ENCODE measurements at places on chromosomes 5 and 9. TPM values are rescaled to one million over a fixed set of nuclear protein-coding genes. Genes with fewer than 3 reads are reported as not detected.

The F2RL2 gene
- 1.3 TPM for total RNA-seq

The SLC6A3 gene
- total RNA-seq: not detected

The TEX48 gene
- total RNA-seq: not detected

The CAVIN4 gene
- 62.3 TPM for total RNA-seq

The GPR150 gene
- 0.13 TPM for total RNA-seq

The ALDOB gene
- total RNA-seq: 1.8 TPM

The ACTBL2 gene
- not detected for total RNA-seq

The SLC6A19 gene
- not detected for total RNA-seq

The HTR4 gene
- total RNA-seq: not detected

The LCN2 gene
- not detected for total RNA-seq

The OR1Q1 gene
- total RNA-seq: not detected

The CCNI2 gene
- total RNA-seq: not detected

The CAMK2A gene
- total RNA-seq: 4.8 TPM

GRCh38 chr5:123193176-123193575 is 104.1 kb downstream of the PRDM6 start:
- H3K27me3 ChIP-seq: no peaks in the 10 kb centered on the region
- no peak overlapping the region for H3K27ac ChIP-seq
- H3K36me3 ChIP-seq: no peaks in the 10 kb centered on the region
- H3K4me1 ChIP-seq: no peaks in the 10 kb centered on the region
- H3K4me3 ChIP-seq: no peak overlapping the region
- DNase-seq: no peak

- no peak overlapping the region for H3K27ac ChIP-seq
- peaks cover 8% of the 10 kb centered on the region for H3K36me3 ChIP-seq
- no peaks in the 10 kb centered on the region for H3K27me3 ChIP-seq
- peaks cover 89% of the 10 kb centered on the region for H3K4me1 ChIP-seq
- H3K4me3 ChIP-seq: no peak overlapping the region
- no peak for DNase-seq
Observed at GRCh38 chr5:132429463-132430440, 60.2 kb downstream of the SLC22A5 start.

DNA sequence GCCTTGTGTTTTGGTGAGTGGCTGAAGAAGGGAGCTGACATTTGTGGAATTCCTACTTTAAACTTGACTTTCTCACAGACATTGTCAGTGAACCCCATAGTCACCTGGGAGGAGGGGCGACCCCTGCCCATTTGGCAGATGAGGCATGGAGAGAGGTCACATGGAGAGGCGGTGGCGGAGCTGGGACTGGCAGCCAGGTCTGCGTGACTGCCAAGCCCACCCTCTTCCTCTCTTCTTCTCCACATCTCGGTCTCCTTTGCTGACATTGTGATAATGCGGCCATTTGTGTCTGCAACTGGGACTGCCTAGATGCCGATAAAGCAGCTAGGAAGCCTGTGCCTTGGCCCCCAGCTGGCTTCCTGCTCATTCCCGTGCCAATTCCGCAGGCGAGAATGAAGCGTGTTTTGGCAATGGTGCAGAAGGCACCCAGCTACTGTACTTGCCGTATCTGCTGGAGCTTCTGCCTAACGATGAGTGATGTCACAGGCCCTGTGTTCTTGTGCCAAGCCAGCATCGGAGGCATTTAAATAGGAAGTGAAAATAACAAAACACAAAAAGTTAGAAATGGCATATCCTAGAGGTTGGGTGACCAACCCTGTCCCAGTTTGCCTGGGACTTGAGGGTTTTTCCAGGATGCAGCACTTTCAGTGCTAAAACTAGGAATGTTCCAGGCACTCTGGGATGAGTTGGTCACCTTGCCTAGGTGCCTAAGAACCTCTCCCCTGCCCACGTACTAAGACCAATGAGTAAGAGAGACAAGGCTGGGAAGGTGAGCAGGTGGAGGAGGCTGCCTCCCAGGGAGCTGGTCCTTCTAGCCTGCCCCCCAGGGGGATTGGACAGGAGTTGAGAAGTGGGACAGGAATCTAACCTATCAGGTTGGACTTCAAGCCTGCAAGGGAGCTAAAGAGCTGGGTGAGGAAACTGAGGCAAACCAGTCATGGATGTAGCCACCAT is 23.6 kb downstream of the OLFML2A start:
- peak overlapping the region; percentile 60 for H3K27ac ChIP-seq
- no peak overlapping the region for H3K4me3 ChIP-seq
- peaks cover 5% of the 10 kb centered on the region for H3K36me3 ChIP-seq
- no peaks in the 10 kb centered on the region for H3K4me1 ChIP-seq

DNA sequence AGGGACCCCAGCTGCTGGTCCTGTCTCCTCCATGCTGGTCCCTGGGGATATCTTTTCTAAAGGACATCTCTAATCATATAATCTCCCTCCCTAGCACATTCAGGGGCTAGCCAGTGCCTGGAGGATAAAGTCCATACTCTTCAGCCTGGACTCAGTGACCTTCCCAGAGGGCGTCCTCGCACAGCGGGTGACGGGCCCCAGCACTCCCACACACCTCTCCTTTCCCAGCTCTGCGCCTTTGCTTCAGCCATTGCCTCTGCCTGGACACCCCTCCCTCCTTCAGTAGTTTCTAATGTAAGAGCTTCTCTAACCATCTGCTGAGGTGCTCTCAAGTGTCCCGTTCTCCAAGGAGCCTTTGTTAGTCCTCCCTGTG is 15.2 kb upstream of the TNIP1 start:
- no peak overlapping the region for H3K4me3 ChIP-seq
- no peaks in the 10 kb centered on the region for H3K27me3 ChIP-seq
- H3K27ac ChIP-seq: peak overlapping the region; percentile 30
- H3K4me1 ChIP-seq: peaks cover 44% of the 10 kb centered on the region
- H3K36me3 ChIP-seq: no peaks in the 10 kb centered on the region

DNA sequence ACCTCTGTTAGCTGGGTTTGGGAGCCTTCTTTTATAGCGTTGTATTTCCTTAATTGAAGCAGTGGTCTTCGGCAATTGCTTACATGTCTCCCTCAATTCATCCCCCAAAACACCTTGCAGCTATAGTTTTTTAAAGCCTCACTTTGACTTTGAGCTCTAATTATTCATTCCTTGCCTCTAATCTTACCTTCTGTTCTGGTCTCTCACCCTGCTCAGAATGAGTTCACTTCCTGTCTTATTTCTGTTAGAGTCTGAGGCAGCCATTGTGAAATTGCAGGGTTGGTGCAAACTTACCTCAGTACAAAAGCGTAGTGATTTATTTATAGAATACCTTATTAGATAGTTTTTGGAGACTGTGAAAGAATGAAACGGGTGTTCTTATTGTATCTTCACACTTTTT is 35.0 kb downstream of the AOPEP start:
- H3K36me3 ChIP-seq: no peaks in the 10 kb centered on the region
- no peaks in the 10 kb centered on the region for H3K4me1 ChIP-seq
- H3K4me3 ChIP-seq: no peak overlapping the region
- H3K27me3 ChIP-seq: no peaks in the 10 kb centered on the region
- DNase-seq: no peak

DNA sequence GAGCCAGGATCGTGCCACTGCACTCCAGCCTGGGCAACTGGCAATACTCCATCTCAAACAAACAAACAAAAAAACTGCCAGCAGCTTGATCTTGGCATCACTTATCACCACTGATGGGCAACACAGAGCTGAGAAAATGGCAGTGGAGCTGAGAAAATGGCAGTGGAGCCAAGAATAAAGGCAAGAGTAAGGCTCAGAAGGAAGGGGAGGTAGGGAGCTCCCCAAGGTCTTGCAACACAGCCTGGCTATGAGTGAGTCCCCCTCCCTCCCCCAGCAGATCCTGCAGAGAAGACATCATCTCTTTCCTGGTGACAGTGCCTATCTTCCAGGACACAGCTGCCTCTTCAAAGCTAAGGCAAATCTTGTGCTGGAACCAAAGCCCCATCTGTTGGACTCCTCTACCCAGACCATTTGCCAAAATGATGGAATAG is 70.3 kb downstream of the UGCG start:
- no peaks in the 10 kb centered on the region for H3K4me1 ChIP-seq
- no peaks in the 10 kb centered on the region for H3K27me3 ChIP-seq

DNA sequence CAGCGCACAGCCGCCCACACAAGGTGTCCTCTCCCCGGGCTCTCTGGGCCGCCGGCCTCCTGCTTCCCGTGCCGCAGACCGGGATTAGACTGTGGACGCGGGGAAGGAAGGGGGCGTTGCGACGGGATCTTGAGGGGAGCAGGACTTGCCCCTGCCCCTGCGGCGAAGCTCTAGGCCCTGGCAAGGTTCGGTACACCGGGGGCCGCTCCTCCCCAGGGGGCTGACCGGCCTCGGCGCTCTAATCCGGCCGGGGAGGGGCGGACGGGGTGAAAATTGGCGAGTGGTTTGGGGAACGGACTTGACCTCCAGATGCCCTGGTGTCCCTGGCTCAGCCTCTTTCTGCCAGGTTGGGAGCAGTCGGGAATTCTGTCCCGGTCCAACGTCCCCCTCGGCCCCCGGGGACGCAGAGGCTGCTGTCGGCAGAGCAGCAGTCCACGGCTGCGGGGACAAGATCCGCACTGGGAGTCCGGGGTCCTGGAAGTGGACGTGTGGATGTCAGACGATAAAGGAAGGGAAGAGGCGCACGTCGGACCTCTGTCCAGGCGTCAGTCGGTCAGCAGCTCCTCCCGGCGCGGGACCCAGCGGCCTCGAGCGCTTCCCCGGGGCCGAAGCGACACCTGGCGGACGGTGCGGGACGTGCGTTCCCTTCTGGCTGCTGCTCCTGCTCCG is 1.9 kb upstream of the CNTFR start:
- peaks cover 8% of the 10 kb centered on the region for H3K27me3 ChIP-seq
- peak overlapping the region; percentile 13 for H3K4me3 ChIP-seq
- peak; percentile 86 for DNase-seq
- H3K4me1 ChIP-seq: peaks cover 15% of the 10 kb centered on the region
- no peaks in the 10 kb centered on the region for H3K36me3 ChIP-seq

GRCh38 chr5:102582696-102583095 is 83.9 kb upstream of the SLCO6A1 start:
- no peaks in the 10 kb centered on the region for H3K4me1 ChIP-seq
- H3K4me3 ChIP-seq: no peak overlapping the region
- no peaks in the 10 kb centered on the region for H3K27me3 ChIP-seq
- no peak for DNase-seq
- H3K27ac ChIP-seq: no peak overlapping the region

- H3K27ac ChIP-seq: no peak overlapping the region
- no peak overlapping the region for H3K4me3 ChIP-seq
- H3K36me3 ChIP-seq: no peaks in the 10 kb centered on the region
- no peaks in the 10 kb centered on the region for H3K27me3 ChIP-seq
- H3K4me1 ChIP-seq: no peaks in the 10 kb centered on the region
Observed at GRCh38 chr9:86766912-86767311, 180.4 kb downstream of the GAS1 start.

DNA sequence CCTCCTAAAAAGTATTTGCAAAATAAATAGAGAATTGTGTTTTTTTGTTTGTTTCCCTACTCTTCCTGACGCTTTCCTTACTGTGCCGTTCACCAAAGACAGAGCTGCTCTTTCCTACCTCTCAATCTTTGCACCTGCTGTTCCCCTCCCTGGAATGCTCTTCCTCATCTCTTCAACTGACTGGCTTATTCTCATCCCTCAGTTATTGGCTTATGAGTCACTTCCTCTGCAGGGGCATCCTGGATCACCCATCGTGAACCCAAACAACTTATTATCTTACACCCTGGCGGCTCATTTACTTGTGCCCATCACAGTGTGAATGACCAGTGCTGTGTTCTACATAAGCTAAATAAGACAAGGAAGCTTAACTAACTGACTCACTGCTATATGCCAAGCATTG is 36.1 kb upstream of the CCNG1 start:
- no peaks in the 10 kb centered on the region for H3K36me3 ChIP-seq
- no peak overlapping the region for H3K27ac ChIP-seq
- H3K4me1 ChIP-seq: no peaks in the 10 kb centered on the region
- no peak for DNase-seq

GRCh38 chr9:75699017-75699416 is 191.5 kb upstream of the PCSK5 start:
- peaks cover 8% of the 10 kb centered on the region for H3K4me1 ChIP-seq
- H3K4me3 ChIP-seq: no peak overlapping the region
- no peaks in the 10 kb centered on the region for H3K36me3 ChIP-seq
- no peak for DNase-seq
- H3K27me3 ChIP-seq: no peaks in the 10 kb centered on the region
- H3K27ac ChIP-seq: no peak overlapping the region

DNA sequence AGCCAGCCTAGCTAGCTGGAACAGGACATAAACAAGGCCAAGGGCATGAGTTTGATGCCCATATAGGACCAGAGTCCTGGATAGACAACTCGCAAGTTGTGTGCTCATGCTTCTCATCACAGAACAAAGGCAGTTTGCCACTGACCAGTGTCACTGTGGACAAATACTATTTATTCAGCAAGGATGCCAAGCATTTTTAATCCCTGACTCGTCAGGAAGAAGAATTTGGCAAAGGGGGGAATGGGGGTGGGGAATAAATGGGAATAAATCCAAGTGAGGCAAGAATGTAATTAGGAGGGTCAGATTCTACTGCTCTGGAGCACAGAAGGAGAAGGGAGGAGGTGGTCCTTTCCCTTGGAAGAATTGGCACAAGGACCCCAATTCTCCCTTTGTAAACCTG is 46.8 kb upstream of the ANKRD55 start:
- DNase-seq: no peak
- H3K4me1 ChIP-seq: peaks cover 26% of the 10 kb centered on the region
- no peaks in the 10 kb centered on the region for H3K27me3 ChIP-seq
- H3K36me3 ChIP-seq: no peaks in the 10 kb centered on the region
- no peak overlapping the region for H3K27ac ChIP-seq
- H3K4me3 ChIP-seq: no peak overlapping the region

GRCh38 chr9:97758334-97758916 is 61.3 kb upstream of the XPA start:
- H3K36me3 ChIP-seq: no peaks in the 10 kb centered on the region
- no peaks in the 10 kb centered on the region for H3K4me1 ChIP-seq
- no peak overlapping the region for H3K27ac ChIP-seq
- H3K4me3 ChIP-seq: no peak overlapping the region
- no peak for DNase-seq

DNA sequence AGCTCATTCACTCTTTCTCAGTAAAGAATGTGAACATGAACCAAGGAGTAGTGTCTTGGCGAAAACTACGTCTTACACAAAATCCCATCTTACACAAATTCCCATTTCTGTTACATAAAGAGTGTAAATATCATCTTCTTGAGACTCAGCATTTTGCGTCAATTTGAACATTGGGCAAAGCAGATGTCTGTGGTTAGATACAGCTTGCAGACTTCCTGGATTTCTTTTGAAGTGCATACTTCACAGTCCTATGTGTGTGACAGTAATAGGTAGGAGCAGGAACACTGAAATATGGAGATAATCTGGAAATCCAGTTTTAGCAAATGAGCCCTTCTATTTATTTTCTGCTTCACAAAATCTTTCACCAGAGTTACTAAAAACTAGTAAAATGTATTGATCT is 58.8 kb downstream of the C6 start:
- no peak overlapping the region for H3K4me3 ChIP-seq
- H3K27me3 ChIP-seq: no peaks in the 10 kb centered on the region
- no peaks in the 10 kb centered on the region for H3K36me3 ChIP-seq
- peaks cover 3% of the 10 kb centered on the region for H3K4me1 ChIP-seq
- no peak for DNase-seq
